Activated T-helper 1 cell treated with anti-CD3 and anti-CD28 coated beads, Interleukin-2, amount 50 U/mL, for 16 hours (primary cell): ENCODE measurements at places on chromosomes 4 and X.

GRCh38 chrX:127947450-127947849 lies 104.8 kb downstream of the ACTRT1 start:
- no peak for DNase-seq

- no peak for DNase-seq
Observed at GRCh38 chr4:21476757-21477156, 471.8 kb downstream of the KCNIP4 start.

GRCh38 chrX:39981946-39982345 lies 115.8 kb downstream of the BCOR start:
- DNase-seq, result no peak

DNA sequence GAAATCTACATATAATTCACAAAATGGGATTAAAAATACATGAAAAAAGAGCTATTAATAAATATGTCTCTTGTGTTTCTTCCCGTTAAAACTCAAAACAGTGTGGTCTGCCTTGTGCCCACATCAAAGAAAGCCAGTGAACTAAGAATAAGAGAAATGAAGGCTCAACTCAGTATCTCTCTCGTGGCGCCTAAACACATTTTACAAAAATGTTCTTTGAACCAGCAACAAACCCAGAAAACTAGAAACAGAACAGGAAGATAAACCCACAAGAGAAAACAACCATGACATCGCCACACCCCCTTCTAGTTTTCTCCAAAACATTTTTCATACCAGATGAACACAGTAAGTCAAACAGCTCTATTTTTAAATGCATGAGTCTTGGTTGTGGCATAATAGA lies 130.1 kb downstream of the DCHS2 start:
- DNase-seq, result no peak

GRCh38 chr4:107050525-107051135 lies 14.5 kb upstream of the DKK2 start:
- no peak for DNase-seq

DNA sequence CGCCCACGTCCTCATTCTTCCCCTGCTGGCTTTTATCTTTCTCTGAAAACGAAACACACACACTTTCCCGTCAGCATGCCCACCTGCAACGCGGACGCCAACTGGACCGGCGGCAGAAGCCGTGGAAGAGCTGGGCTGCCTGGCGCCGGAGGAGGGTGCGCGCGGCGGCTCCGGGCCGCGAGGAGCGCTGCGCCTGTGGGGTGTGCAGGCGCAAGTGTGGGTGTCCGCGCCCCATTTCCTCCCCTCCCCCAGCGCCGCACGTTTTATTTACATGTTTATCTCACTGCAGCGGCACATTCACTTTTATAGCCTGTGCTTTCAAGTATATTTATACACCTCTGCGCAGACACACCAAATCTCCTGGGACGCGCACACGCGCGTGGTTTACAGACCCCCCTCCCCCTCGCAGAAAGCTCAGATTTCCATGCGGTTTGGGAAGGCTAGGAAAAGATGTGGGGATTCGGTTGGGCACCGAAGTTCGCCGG lies 1.5 kb downstream of the PITX2 start:
- no peak for DNase-seq
